ENCODE measurements at places on chromosomes 2 and 18.

- DNase-seq = no peak
These were observed 442.4 kb downstream of the EPHA4 start for GRCh38 chr2:221129657-221130056.

DNA sequence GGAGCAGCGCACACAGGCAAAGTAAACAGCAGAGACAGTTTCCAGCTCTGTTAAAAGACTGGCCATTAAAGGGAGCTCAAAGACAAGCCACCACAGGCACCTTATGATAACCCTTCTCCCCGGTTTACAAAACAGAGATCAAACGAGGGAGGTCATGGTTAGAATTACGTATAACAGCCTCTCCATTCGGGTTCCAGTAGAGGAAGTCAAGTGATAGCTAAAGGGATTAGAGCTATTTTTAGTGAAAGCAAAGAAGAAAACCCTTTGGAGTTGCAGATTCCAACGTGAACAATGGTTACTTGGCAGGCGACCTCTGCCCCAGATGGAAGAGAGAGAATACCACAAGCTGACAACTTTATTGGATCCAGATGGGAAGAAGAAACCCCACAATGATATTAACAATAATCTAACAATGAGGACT lies 31.2 kb upstream of the EDAR start:
- peak; percentile 56 for DNase-seq

DNA sequence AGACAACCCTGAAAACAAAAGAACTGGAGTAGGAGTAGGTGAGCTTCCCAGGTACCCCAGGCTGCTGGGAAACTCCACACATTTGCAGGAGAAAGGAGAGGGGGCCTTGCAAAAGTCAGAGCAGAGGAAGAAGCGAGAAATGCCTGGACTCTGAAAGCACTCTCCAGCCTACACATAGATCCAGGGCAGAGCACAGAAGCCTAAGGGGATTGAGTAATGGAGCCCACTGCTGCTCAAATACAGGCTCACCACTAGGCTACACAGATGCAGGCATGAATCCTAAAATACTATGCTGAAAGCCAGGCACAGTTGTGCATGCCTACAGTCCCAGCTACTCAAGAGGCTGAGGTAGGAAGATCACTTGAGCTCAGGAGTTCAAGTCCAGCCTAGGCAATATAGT lies 33.4 kb downstream of the OSBPL1A start:
- no peak for DNase-seq

- no peak for DNase-seq
These were observed 73.0 kb upstream of the RAB12 start for GRCh38 chr18:8536231-8536630.

DNA sequence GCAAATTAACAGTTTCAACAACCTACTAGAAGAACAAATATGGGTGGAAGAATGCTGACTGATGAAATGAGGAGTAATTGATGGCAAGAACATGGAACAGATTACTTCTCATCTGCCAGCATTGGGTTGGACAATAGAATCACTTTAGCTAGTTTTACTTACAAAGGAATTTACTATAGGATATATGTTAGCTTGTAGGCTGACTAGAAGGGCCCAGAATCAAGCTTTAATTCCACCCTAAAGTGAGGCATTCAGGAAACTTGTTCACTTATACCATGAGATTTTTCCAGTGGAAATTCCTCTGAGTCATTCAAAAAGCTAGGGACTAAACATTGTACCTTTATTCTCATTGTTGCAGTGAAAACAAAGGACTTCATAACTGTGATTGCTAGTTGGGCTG lies 5.0 kb upstream of the ZSWIM2 start:
- DNase-seq = no peak

- no peak for DNase-seq
These were observed 417.9 kb downstream of the HRH4 start for GRCh38 chr18:24878289-24878688.

GRCh38 chr2:104584393-104584792 lies 269.5 kb upstream of the POU3F3 start:
- DNase-seq = no peak

DNA sequence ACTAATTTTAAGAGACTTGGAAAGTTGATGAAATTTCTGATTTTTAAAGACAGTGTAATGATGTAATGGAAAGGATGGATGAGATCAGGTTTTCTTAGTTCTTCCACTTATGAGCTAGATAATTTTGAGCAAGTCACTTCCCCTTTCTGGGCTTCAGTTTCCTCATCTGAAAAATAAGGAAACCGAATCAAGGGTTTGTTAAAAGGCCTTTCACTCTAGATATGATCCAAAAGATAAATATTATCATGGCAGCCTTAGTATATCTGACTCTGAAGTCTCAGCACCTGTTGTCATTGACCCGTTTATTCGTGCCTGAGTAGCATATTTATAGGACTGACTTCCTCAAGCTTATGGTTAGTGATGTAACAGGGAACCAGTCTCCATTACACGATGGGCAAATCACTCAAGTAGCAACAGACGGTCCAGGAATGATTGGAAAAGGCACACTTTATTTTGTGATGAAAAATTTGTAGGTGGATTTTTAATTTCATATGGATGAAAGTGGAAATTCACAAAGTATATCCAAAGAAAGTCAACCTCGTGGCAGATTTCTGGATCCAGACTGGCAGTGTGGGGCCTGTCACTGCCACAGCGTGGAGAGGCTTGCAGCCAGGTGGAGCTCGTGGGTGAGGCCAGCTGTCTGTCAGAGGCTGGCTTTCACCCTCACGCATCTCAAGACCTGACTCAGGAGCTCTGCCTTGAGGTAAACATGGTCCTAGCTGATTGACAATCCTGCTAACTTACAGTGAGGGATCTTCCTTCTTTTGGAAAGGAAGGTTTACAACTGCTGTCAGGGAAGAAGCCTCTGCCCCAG lies 137.9 kb upstream of the CXCR4 start:
- DNase-seq = no peak

GRCh38 chr18:13103366-13103765 lies 112.2 kb downstream of the CEP192 start:
- DNase-seq = no peak

- DNase-seq = no peak
These were observed 11.2 kb upstream of the DAPL1 start for GRCh38 chr2:158783923-158784322.

DNA sequence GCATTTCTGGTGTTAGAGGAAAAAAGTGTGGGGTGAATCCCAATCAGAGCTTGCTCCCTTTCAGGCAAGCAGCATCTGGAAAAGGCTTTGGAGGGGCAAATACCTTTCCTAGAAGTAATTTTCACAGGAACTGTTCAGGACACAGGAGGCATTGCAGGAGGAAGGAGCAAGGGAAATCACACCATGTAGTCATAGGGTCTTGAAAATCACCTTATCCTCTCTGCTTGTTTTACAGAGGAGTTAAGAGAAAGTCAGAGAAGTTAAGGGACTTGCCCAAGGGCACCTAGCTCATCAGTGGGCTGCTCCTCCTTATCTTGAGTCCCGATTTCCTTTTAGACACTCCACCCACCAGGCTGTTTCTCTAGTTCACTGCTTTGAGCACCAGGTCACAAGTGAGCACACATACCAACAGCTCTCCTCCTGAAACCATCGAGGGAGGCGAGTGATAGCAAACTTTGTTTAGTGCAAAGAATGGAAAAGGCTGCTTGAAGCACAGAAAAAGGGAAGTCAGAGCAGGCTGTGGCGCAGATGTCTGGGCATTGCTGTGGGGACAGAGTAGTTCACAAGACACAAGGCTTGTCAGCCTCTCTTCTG lies 89.2 kb upstream of the CXCR4 start:
- DNase-seq = no peak

DNA sequence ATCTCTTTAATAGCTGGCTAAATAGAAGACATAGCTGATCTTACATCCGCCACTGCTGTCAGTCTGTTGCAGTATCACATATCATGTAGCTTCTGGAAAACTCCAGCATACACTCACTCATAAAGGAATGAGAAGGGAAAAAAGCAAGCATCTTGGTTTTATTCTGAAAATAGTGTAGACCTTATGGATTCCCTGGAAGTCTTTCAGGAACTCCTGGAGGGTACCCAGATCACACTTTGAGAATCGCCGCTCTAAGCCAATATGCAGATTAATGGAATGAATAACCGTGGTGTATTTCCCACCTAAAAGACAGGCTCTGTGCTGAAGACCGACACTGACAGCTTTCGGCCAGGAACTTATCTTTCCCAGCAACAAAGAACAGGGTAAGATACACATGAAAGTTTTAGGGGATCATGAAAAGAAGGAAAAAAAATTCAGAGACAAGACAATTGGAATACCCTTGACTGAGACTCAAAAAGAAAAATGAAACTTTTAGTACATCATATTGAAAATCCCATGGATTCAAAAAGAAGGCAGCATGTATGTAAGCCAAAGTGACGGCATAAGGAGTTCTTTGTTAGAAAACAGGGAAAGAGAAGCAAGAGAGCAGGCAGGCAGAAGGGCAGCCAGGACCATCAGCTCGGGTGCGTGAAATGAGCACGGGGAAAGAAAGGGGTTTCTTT lies 56.4 kb upstream of the SEC11C start:
- DNase-seq = no peak

DNA sequence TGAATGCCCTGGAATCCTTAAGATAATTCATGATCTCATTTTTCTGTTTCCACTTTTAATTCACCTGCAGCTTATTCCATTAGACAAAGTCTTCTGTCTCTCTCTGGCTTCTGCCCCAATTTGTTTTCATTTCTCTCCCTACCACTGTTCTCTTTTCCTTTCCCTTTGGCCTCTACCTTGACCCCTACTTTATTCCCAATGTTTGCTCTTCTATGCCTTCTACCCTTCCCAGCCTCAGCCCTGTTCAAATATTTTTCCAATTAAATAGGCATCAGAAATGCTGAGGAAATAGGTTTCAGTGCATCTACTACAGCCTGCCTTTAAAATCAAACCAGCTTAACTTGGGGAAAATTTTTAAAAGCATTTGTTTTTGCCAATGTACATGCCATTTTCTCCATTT lies 443.7 kb upstream of the CWC22 start:
- DNase-seq = no peak

GRCh38 chr18:49447810-49448745 lies 12.4 kb downstream of the DYM start:
- DNase-seq = peak; percentile 54

- no peak for DNase-seq
These were observed 20.5 kb downstream of the NEDD4L start for GRCh38 chr18:58064406-58064998.

DNA sequence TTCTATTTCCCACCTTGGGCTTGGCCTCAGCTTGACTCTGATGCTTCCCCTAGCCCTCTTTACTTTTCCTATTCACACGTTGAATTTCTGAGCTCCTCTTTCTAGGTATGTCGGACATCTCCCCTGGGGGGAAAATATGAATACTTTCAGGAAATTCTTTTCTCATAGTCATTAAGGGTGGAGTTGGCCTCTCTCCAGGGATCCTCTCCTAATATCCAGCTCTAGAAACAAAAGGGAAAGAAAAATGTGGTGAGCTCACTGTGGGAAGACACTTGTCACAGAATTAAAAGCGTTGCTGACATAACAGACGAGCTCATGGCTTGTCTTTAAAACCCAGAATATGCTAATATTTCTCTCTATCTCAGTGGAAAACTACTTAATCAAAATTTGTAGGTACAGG lies 132.7 kb upstream of the MEX3C start:
- no peak for DNase-seq

GRCh38 chr2:25617948-25618646 lies 55.3 kb downstream of the DTNB start:
- no peak for DNase-seq

DNA sequence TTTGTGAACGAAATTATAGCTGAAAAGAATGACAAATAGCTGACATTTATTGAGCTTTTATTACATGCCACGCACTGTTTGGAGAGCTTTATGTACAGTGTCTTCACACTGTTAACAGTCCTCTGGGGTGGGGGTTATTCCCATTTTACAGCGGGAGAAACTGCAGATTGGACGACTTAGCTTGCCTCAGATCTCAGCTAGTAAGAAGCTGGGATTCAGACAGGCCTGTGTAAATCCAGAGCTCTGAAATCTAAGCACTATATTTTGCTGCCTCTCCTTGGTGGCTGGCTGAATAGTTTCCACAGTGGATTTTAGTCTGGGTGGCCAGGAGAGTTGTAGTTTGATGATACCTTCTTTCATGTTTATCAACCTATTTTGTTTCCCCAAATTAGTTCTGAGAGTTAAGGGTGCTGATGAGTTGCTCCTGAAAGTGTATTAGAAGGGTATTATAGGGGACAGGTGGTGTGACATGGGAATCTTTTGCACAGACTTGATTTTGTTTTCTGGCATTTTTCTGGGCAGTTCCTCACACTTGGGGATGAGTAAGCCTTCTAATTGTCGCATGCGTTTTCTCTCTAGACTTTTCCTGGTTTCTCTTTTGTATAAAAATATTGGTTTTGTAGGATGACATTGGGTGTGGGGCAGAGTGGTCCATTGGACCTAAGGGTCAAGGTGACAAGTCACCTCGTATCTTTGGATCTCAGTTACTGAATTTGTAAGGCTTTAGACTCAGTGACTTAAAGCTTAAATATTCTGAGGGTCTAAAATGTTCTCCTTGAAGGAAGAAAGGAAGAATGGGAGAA lies 1.5 kb downstream of the ACSL3 start:
- no peak for DNase-seq

- DNase-seq = no peak
These were observed 16.5 kb upstream of the CNDP2 start for GRCh38 chr18:74479486-74480148.

DNA sequence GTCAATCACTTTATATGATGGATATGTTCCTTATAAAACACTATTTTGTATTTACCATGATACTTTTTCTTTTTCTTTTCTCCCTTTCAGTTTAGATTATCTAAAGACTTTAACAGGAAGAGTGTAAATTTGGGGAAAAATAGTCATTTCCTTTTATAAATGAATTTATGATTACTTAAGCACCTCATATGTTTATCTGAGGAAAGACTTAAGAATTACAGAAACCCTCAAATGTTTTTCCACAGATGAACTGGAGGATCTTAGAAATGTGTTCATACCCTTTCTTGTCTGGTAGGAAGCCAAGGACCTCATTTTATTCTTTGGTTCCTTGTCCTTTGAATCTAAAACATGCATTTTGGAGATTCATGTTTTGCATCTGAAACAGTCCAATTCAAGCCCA lies 36.7 kb downstream of the MAPRE2 start:
- DNase-seq = no peak

DNA sequence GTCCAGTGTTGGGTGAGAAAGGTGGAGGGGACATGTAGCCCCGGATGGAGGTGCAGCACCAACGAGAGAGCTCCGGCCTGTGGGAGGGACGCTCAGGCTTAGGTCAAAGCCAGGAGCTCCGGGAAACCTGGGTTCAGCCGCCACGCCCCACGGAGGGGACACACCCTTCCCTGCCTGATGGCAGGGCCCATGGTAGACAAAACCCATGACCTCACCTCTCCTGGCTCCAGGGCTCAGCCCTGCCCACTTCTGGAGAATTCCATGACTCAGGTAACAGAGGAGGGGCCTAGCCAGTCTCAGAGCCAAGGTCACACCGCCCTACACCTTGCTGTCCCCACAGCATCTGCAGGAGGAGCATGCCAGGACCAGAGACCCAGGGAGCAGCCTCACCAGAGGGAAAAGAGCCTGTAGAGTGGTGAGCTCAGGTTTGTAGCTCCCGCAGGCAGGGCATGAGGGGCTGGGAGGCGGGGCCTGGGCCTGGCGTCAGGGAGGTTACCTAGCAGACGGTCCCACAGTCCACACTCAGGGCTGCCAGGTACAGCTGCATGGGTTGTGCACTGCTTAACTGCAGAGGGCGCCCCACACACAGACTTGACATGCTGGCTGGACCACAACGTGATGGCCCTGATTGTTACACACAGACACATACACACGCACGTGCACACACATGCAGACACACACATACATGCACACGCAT lies 70.8 kb upstream of the SMAD7 start:
- DNase-seq = no peak

Measured in HFF-Myc (cell line).